ENCODE measurements at places on chromosomes 5 and 9. TPM values are rescaled to one million over a fixed set of nuclear protein-coding genes. Genes with fewer than 3 reads are reported as not detected.

The CDX1 gene
- 0.19 TPM for polyA plus RNA-seq

The FAM169A gene
- polyA plus RNA-seq = 0.44 TPM

The SV2C gene
- polyA plus RNA-seq = not detected

The PNPLA7 gene
- polyA plus RNA-seq = 4.5 TPM

The KLF4 gene
- polyA plus RNA-seq = 27.6 TPM

The C5orf52 gene
- polyA plus RNA-seq = not detected

GRCh38 chr9:120348951-120349429 lies 231.0 kb downstream of the CDK5RAP2 start:
- DNase-seq = no peak

- no peak for DNase-seq
Measured at GRCh38 chr9:110767559-110768063, 99.0 kb downstream of the MUSK start.

DNA sequence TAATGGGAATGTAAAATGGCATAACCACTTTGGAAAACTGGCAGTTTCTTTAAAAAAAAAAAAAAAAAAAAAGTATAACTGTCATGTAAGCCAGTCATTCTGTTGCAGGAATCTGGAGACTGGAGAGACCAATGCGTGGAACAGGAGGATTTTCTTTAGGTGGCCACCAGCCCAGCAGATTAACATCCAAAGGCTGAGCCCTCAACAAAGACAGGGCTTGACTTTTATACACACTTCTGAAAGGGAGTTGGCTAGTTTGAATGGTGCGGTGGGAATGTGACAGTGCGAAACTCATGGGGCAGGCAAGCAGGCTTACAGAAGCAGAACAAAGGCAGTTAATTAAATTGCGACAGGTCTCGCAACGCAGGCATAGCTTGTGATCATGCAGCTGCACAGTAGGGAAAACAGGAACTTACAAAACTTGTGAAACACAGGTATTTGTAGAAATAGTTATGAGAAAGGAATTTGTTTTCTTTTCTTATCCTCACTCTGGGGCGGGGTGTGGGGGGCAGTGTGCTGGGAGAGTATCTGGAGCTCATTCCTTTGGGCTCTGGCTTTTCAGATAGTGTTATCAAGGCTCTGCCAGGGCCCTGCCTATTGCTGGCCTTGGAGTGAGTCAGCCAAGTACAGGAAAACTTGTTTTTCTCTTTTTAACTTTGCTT lies 12.0 kb downstream of the UIMC1 start:
- DNase-seq = no peak

GRCh38 chr5:33046091-33046490 lies 335.0 kb downstream of the NPR3 start:
- DNase-seq = no peak

GRCh38 chr5:13930541-13931171 lies 13.8 kb downstream of the DNAH5 start:
- no peak for DNase-seq

DNA sequence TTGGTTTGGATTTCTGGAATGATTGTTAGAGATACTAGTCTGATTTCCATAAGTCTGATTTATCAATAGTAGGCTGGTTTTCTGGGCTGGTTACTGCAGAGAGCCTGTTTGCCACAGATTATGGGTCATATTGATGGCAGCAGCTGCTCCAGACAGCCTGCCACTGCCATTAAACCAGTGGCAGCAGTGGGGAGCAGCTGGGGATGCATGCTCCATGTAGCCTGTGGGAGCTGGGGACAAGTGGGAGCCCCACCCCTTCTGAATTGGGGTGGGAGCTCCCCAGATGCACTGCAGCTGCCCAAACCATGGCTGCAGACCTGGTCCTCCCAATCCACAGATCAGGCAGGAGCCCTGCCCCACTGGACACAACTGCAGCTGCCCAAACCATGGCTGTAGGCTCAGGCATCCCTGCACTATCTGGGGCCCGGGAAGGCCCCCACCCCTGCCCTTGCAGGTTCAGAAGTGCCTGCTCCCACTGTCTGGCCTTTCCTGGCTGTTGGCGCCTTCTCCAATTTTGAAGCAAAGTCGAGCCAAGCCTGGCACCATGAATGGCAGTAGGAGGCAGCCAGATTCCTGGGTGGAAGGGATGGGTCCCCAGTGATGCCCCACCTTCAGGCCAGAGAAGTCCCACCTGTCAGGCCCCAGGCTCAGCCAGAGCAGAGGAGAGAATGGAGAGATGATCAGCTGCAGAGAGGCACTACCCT lies 402.9 kb upstream of the TYRP1 start:
- no peak for DNase-seq

DNA sequence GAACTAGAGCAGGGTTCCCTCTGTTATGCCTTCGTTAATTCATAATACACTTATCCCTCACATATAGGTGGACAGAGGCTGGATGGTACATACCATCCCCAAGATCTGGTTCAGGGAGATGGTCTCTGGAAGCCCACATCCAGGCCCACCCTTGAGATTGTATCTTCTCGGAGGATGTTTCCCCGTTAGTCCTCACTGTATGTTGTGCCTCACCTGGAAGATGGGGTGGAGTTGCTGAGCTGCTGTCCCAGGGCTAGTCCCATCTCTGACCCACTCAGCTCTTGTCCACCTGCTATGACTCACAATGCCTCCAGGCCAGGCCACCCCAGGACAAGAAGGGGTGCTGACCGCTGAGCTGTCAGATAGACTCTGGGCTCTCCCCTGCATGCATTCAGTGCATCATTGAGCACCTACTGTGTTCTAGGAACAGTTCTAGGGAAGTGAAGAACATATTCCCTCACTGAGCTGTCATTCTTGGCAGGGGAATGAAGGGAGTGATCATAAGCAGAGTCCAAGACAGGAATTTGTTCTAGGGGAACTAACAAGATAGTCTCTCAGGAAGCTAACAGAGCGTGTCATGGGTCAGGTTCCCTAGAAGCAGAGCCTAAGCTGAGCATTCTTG lies at the start of gene CBY3:
TSS of gene CBY3 (minus strand) at position 255 of the 622 bp plus-strand sequence. CDS start at position 139, 116 bp downstream.
- no peak for DNase-seq

DNA sequence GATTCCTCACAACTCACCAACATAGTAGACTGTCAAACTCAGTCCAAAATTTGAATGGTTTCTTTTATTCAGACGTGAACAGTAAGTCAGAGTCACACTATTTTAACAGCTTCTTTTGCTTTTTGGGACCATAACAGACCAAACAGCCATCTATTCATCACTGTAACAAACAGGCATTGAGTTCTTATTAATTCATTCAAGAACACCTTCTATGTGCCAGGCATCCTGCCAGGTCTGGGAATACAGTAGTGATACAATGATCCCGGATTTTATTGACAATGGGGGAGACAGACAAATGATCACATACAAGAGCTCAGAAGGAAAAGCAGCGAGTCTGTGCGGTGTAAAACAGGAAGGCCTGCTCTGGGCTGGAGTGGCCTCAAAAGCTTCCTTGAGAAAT lies 153.3 kb upstream of the ERCC6L2 start:
- DNase-seq = no peak

DNA sequence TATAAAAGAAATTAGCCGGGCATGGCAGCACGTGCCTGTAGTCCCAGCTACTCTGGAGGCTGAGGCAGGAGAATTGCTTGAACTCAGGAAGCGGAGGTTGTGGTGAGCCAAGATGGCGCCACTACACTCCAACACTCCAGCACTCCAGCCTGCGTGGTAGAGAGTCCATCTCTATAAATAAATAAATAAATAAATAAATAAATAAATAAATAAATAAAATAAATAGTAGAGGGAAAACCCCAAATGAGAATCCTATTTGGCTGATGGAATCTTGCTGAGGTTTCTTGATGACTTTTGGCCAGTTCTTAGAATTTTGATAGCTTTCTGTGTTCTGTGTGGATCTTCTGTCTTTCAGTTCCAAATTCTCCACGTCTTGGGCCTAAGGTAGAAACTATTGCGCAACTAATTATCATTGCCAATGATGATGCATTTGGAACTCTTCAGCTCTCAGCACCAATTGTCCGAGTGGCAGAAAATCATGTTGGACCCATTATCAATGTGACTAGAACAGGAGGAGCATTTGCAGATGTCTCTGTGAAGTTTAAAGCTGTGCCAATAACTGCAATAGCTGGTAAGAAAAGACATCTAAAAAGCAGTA lies 126.9 kb downstream of the ADGRV1 start:
- DNase-seq = no peak

DNA sequence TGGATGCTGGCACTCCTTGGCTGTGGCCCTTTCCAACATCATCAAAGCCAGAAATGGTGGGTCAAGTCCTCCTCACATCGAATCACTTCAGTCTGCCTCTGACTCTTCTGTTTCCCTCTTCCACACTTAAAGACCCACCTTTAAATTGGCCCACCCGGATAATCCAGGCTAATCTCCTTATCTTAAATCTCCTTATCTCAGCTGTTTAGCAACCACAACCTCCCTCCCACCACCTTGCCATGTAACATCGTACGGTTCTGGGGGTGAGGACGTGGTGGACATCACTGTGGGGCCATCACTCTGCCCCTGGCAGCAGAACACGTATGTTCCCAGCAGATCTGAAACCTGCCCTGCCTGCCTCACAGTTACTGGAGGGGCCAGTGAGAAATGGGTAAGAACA lies 11.5 kb downstream of the IGFBPL1 start:
- DNase-seq = no peak

DNA sequence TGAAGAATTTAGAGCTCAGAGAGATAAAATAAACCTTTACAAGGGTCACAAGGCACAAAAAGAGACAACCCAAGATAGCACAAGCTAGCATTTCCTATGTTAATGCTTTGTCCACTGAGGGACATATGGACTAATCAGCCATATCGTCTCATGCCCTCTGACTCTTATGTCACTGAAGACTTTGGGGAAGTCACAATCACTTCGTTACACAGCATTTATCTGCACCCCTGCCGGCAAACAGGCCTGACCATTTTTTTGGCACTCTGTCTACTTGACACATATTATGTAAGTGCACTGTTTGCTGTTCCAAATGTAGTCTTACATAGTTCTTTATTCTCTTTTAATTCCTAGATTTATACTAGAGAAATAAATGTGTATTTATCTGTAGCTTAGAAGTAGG lies 13.9 kb upstream of the BNC2 start:
- no peak for DNase-seq

Measured in hindlimb muscle (tissue), 1 donor.